ENCODE measurements at places on chromosomes 4 and X. TPM values are rescaled to one million over a fixed set of nuclear protein-coding genes. Genes with fewer than 3 reads are reported as not detected.

MRFAP1L1 gene
- total RNA-seq: 31.7 TPM

RELL1 gene
- total RNA-seq: 53.6 TPM

ADGRG2 gene
- under 0.01 TPM for total RNA-seq

FGD1 gene
- 2.0 TPM for total RNA-seq

ENAM gene
- under 0.01 TPM for total RNA-seq

G6PD gene
- total RNA-seq: 60.0 TPM

HSD17B13 gene
- under 0.01 TPM for total RNA-seq

PCDH7 gene
- total RNA-seq: 44.1 TPM

COMMD8 gene
- total RNA-seq: 12.5 TPM

DNA sequence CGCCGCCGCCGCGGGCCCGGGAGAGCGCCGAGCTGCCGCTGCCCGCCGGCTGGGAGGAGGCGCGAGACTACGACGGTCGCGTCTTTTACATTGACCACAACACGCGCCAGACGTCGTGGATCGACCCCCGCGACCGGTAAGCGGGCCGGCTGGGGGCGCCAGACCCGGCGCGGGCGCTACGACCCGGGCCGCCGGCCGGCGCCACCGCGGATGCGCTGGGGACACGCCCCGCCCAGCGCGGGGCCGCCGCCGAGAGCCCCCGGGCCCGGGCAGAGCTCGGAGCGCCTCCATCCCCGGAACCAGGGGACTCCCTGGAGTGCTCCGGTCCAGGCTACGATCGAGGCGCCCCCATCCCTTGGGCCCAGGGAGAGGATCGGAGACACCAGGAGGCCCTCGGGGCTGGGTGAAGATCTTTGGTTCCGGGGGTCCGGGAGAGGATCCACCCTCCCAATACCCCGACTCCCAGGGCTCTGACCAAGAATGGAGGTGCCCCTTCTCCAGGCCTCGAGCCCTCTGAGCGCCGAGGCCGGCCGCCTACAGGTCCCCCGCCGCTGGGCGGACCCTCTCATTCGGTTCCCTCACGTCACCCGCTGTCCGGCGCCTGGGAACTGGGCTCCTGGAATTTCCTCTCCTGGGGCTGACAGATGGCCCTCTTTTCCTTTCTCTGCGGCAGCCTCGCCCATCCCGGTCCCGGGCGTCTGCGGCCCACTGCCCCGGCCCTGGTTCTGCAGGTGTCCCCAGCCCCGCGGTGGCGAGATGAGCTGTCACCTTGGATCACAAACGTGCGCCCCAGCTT is 48.8 kb downstream of the CLDN34 start:
- peak; percentile 35 for DNase-seq

GRCh38 chr4:169092889-169093522 is 83.0 kb upstream of the CBR4 start:
- no peak for DNase-seq

GRCh38 chr4:169270810-169271691 is at the start of gene SH3RF1:
Gene SH3RF1 (minus strand): TSS chr4:169270956. CDS start chr4:169269212, 1,744 bp downstream.
- DNase-seq: peak; percentile 82

DNA sequence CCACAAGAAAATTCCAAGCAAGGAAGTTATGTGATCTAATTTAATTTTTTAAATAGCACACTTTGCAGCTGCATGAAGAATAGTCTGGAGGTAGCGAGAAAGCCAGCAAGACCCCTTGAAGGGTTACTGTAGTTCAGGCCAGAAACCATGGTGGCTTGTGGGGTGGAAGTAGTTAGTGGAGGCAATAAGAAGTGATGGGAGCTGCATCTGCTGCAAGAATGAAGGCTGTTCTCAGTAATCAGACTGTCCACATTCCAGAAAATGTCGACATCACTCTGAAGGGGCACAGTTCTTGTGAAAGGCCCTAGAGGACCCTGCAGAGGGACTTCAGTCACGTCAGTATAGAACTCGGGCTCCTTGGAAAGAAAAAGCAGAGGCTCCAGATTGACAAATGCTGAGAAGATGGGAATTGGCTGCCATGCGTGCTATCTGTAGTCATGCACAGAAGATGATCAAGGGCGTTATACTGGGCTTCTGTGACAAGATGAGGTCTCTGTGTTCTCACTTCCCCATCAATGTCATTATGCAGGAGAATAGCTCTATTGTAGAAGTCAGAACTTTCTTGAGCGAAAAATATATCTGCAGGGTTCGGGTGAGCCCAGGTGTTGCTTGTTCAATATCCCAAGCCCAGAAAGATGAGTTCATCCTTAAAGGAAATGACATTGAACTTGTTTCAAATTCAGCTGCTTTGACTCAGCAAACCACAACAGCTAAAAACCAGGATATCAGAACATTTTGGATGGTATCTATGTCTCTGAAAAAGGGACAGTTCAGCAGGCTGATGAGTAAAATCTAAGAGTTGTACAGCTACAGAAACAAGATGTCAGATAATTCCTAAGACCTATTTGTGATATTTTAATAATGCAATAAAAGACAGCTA is 254.2 kb downstream of the CBR4 start:
- DNase-seq: peak; percentile 66

- no peak for DNase-seq
Measured at GRCh38 chr4:139978692-139979091, 175.3 kb downstream of the MAML3 start.

DNA sequence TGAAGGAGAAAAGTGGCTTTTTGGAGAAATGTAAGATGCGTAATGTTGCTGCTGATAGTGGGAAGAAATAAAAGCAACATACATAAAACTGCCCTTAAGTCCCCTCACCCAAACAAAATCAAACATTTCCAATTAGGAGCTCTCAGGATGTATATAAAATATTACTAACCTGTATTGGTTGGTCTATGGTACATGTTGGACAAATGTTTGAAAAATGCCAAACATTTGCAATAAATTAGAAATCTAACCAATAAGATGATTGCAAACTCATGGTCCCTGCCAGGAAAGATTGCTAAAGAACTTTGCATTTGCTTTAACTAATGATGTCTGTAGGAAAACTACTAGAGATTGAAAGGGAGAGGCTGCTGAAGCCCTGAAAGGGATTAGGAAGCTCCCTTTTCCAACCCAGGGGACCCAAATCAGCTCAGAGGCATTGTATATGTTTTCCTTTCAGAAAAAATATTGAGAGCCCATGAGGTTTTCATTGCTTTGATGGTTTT is 1.8 kb downstream of the SFRP2 start:
- DNase-seq: no peak

DNA sequence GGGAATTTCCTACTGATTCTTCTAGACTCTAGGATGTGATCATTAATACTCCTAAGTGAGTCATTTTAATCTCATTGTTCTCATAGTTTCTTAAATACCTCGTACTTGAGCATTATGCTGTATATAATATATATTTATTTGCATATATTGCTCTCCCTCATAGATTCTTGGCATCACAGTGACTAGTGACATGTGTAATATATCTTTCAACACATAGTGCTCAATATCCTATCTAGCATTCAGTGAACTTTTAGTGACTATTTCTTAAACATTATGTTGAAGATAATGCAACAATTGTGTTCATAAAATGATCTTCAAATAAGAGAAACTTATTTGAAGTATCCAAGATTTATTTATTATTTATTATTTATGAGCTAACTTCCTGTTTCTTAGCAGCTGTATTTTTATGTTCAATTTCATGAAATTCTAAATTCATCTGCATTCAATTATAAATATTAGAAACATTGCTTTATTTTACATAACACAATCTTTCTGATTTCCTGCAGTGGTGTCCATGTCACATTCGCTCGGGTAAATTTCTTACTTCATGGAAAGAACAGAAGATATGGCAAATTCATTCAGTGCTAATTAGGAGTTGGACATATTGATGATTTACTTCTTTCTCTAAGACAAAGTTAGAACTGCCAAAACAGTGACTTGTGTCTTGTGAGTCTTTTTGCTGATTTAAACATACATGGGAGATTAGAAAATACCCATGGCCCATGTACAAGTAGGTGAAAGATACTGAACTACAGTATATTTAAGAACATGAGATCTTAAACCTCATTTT is 1095.5 kb upstream of the IGFBP7 start:
- no peak for DNase-seq

DNA sequence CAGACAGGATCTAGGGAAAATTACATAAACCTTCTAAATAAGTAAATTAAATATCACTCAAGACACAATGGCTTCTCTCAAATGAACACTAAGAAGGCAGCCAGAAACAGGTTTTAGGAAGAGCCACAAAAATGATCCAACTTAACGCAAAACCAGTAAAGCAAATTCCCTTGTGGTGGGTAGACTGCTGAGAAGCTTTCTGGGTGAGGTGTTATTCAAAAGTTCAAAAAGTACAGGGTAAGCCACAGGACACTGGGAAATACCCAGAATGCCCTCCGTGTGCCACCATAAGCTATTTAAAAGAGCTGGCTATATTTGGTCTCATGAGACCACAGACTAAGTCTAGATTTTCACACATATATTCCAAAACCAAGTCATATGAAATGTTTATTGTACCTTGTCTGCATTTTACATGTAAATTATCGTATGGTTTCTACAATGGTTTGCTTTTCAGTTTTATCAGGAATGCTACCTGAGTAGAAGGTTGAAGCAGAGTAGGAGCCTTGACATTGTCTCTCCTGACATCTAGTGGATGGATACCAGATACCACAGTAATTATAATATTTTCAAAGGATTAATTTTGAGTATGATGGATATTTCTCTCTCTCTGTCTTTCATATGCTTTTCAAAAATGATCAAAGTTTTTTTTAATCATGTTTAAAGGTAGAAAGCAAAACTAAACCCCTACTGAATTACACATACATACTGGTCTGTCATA is 109.3 kb upstream of the KLHL13 start:
- no peak for DNase-seq

- DNase-seq: no peak
Measured at GRCh38 chr4:159608436-159608835, 505.6 kb downstream of the RAPGEF2 start.

DNA sequence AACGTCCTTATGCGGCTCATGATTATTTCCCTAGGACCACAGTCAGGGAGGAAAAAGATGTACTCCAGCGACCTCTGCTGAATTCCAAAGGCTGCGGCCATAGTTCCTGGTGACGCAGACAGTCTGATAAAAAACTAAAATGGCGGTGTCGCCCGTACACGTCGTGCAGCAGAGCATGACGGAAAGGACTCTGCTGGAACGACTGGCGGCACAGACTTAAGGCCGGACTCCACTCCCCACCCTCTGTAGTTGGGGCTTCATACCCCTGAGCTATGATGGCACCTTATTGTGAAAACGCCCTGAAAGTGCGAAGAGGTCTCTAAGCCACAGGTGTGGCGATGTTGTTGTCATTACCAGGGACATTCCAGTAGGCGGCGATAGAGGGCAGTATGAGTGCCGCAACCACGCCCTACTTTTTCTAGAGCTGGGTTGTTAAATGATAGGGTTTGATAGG is 90.0 kb upstream of the EDA2R start:
- peak; percentile 59 for DNase-seq

GRCh38 chrX:150514462-150514861 is 54.0 kb upstream of the MTM1 start:
- DNase-seq: no peak

- peak; percentile 92 for DNase-seq
Measured at GRCh38 chr4:176546975-176547374, 227.2 kb downstream of the SPCS3 start.

DNA sequence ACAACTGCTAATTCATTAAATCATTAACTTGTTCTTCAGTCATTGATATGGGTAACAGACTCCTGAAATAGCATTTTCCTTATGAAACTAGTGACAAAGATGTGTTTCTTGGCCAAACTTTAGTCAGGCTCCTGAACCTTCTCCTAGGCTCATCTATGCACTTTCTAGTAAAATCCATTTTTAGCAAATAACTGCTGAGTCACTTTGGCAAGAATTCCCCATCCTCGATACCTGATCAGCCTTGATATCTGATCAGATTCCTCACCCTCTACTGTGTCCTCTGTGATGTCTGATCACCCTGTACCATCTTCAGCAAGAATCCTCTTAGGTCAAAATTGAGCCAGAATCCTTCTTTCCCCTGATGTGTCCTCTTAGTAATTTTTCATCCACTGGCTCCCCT is 161.2 kb upstream of the TAPT1 start:
- DNase-seq: no peak

DNA sequence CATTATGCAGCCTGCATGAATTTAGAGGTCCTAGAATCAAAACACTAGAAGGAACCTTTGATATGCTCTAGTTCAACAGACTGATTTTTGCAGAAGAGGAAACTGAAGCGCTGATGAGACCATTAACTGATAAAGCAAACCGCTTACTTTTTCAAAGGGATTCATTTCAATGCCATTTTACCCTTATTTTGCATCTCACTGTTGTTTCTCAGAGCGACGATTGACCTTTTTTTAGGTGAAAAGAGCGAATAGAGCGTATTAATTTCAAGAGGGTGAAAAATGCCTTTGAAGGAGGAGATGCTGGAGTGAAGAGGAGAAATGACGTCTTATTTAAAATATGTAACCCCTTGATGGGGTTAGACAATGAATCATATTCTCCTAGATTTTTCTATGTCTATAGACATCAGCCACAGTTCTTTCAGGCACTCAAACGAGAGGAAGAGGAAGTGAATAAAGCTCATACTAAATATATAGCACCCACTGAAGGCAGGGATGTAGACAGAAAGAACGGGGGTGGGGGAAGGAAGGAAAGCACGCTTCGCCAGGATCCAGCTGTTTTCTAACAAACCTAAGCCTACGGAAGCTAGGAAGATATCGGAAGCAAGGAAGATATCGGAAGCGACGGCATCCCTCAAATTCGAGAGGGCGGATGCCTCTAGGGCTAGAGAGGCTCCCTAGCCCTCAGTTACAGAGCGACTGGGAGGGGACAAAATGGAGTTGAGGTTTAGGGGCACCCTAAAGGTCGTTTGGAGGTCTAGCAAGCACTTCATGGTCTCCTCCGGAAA is 848 bp downstream of the ACSL4 start:
- peak; percentile 59 for DNase-seq

GRCh38 chrX:134821370-134821769 is 163.1 kb upstream of the PLAC1 start:
- DNase-seq: peak; percentile 73

- DNase-seq: no peak
Measured at GRCh38 chrX:55841962-55842752, 124.6 kb downstream of the RRAGB start.

- no peak for DNase-seq
Measured at GRCh38 chr4:85218756-85219155, 252.3 kb upstream of the WDFY3 start.

DNA sequence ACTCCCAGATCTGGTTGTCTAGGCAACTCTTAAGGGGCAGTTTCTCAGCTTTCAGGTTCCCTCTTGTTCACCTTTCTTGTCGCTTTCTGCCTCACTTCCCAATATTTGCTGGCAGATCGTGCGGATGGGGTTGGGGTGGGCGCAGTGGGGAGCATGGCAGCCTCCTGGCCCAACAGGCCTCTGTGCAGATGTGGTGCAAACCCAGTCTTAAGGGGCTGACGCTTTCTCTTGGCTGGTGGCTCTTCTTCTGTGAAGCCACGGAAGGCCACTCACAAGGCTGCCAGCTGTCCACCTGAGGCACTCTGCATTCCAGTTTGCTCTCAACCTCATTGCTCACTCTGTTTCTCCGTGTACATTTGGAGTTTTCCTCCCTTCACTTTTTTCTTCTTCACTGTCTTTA is 61.7 kb downstream of the NBDY start:
- no peak for DNase-seq

- no peak for DNase-seq
Measured at GRCh38 chrX:3598046-3598605, 115.3 kb downstream of the PRKX start.

GRCh38 chr4:40940317-40940741 is 190.6 kb downstream of the NSUN7 start:
- DNase-seq: no peak
